ENCODE measurements at places on chromosomes 4 and X.

DNA sequence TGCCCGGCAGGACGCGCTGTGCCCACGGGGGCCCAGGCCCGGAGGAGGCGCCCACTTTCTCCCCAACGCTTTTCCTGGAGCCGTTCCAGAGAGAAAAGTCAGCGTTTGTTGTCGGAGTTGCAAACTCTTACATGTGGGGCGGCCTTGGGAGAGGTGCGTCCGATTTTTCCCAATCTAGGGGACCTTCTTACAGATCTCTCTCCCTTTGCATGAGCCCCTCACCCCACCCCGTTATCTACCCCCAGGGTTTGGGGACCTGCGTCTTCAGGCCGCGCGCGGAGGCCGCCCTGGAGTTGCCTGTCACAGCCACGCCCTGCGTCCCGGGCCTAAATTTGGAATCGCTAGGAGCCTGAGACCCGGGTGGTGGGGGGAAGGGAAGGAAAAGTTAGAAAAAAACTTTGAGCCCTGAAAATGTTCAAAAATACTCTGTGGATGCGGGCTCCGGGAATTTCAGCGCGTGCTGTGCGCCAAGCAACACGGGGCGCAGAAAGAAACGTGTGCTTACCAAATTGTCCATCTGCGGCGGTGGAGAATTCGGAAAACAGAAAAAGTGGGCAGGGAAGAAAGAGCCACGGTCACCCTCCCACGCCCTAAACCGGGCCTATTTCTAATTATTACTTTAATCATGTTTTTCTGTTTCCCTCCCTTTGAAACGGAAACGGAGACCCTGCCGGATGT lies 587 bp downstream of the CD99 start:
- DNase-seq: peak; percentile 81

DNA sequence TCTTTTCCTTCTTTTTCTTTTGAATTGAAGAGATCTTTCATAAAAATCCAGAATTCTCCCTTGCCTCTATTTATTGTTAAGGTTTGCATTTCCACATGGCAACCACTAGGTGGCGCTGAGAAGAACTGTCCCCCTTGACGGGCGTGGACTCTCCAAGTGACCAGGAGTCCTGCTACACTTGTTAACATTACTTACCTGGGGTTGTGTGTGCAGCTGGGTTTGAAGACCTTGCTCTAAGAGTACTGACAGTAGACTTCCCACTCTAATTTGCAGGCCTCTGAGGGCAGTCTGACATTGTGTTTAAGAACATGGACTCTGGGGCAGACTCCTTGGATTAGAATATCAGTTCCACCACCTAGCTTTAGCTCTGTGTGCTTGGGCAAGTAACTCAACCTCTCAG lies 52.8 kb downstream of the GPRIN3 start:
- DNase-seq: peak; percentile 57

DNA sequence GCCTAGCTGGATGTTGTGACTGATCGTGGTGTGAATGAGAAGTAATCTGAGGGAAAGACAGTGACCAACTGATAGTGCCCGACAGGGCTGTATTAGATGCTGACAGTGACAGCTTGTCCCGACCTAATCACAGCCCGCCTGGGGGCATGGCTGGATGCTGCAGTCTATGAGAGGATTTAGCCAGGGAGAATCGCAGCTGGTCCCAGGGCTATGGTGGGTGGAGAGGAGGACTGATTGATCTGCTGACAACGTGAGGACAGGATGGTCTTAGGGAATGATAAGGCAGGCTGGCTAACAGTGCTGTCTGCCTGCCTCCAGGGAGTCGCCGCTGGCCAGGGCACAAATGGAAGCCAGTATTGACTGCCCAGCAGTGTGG lies 621 bp upstream of the SUV39H1 start:
- DNase-seq: no peak

DNA sequence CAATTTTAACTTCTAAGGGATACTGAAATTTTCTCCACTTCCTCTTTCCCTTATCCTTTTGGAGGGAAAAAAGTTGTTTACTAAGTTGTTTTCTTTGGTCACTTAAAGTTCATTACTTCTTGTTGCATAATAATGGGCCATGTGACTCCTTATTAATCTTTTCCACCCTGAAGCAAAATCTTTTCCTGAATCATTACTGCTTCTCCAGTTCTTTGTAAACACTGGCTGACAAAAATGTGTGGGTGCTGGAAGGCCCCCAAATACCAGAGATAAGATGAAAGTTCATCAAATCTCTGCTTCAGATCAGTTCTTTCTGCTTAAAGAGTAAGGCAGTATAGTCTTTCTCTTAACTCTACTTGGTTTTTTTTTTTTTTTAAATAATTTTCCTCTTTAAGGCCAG lies 108.9 kb upstream of the NHS start:
- DNase-seq: peak; percentile 18

DNA sequence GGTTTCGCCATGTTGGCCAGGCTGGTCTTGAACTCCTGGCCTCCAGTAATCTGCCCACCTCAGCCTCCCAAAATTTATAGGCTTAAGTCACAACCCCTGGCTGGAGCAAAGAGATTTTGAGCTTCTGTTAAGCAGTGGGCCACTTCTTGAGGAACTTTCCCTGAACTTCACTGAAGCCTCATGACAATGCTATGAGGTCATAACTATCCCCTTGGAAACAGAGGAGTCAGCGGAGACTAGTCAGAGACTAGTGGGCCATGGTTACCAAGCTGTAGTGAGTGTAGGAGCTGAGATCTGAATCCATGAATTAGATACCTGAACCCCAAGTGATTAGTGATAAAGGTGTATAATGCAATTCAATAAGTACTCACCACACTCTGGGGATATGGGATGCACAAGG lies 145.1 kb upstream of the MSX1 start:
- DNase-seq: peak; percentile 70

DNA sequence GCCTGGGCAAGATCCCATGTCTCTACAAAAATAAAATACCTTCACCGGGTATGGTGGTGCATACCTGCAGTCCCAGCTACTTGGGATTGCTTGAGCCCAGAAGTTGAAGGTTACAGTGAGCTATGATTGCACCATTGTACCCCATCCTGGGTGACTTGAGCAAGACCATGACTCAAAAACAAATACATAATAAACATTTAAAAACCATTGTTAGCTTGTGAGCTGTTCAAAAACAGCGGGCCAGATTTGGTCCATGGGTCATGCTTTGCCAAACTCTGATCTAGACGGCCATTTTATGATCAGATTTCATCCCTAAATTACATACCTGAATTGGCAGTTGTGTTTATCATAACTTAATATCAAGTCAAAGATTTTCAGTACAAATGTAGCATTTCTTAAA lies 76.0 kb upstream of the GPM6B start:
- no peak for DNase-seq

DNA sequence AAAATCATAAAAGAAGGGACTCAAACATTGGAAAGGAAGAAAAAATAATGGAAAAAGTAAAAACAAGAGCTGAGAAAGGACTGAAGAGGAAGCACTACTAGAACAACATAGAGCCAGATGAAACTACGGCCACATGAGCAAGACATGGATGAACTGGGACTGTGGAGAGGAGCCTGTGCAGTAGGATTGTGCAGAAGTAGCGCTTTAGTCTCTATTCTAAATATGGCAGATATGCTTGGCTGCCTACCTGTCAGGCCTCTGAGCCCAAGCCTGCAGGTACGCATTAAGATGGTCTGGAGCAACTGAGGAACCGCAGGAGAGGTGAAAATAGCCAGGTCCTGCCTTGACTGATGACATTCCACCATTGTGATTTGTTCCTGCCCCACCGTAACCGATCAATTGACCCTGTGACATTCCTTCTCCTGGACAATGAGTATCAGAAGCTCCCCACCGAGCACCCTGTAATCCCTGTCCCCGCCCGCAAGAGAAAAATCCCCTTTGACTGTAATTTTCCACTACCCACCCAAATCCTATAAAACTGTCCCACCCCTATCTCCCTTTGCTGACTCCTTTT lies 154.3 kb downstream of the CAMK2D start:
- DNase-seq: no peak

DNA sequence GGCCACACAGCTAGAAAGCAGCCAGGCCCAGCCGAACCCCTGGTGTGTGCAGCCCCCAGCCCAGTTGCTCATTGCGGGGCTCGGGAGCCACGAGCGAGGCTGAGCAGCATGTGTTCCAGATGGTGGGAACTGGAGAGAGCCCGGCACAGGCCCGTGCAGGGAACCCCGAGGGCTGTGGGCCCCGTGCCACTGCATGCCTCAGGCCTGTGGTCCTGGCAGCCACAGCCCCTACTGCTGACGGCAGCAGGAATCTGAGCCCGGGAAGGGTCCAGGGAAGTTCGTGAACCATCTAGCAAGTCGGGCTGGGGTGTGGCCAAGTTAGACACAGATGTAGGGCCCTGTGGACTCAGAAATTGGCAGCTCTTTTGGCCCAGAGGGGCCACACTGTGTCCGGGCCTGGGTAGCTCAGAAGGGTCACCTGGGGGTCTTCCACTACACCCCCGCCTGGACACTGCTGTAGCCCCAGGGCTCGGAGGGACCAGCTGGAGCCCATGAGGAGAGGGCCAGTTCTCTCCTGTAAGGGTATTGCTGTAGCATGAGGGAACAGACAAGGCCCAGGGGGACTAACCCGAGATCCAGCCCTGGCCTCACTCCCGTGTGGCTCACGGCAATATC lies 12.1 kb downstream of the HTRA3 start:
- DNase-seq: peak; percentile 54

DNA sequence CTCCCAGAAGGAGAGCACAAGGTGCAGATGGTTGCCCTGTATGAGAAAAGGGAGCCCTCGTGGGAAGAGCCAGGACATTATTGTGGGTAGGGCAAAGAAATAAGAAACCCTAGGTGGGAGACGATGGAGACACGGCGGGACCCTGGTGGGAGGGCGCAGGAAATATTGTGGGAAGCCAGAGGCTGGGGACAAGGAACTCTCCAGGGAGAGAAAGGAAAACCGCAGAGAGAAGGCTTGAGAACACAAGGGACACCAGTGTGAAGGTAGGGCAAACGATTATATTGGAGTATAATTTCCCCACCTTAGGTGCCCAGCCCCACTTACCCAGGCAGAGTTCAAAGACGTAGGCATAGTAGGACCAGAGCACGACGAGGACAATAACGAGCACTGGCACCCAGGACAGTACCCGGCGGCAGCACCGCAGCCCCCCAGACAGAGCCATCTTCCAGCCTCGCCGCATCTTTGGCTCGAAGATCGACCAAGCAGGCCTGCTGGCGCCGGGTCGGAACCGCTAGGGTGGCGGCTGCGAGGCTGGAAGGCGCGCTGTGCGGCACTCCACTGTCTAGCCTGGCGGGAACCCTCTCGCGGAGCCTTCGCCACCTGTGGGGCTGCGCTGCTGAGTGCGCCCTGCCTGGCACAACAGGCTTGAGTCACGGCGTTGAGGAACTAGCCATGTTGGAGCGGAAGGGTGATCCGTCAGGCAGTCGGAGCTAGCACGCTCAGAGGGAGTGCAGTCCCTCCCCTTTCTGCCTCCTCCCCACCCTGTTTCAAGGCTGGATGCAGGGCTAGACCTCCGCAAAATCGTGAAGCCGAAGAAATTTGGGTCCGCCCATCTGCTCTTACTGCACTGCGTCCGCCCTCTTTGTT lies at the start of gene ZDHHC15:
Gene ZDHHC15 (minus strand): TSS at position 473 of the 867 bp plus-strand sequence. CDS start 13 bp downstream, at position 460.
- peak; percentile 36 for DNase-seq

- DNase-seq: no peak
Observed at GRCh38 chr4:26227601-26228229, 93.1 kb upstream of the RBPJ start.

GRCh38 chrX:41824551-41824950 lies 98.8 kb downstream of the CASK start:
- DNase-seq: peak; percentile 65

DNA sequence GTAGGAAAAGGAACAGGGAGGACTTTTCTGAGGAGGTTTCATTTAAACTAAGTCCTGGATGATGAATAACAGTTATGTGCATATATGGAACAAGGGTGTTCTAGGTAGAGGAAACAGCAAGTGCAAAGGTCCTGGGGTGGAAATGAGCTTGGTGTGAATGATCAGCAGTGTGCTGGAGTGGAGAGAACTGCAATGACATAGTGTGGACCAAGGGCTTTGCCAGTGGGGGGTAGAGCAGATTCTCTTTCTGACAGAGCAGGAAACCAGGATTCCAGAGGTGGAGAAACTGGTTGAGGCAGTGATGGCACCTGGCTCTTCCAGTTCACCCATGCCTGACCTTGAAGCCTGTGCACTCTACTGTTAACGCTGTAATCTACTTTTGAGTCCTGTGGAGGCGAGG lies 1.7 kb downstream of the PPP1R3F start:
- no peak for DNase-seq

GRCh38 chrX:120274958-120275357 lies 24.3 kb downstream of the ZBTB33 start:
- DNase-seq: no peak

GRCh38 chr4:66252291-66252690 lies 582.0 kb upstream of the EPHA5 start:
- DNase-seq: no peak

- no peak for DNase-seq
Observed at GRCh38 chr4:74651198-74651597, 143.1 kb downstream of the BTC start.

DNA sequence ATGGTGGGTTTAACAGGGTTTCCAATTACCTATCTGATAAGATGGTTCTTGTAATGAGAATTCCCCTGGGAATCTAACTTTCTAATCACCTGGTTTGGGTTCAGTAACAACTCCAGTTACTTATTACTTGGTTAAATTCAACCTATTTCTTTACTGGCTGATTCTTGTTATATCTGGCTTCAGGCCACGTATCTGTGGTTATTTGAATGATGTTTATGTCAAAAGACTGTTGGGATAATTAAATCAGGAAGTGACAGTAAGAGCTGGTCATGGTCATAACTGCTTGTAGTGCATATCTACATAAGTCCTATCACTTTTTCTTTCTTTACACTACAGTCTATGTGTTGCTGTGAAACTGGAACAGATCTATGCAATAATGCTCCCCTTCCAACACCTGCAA lies 108.1 kb downstream of the MID1 start:
- no peak for DNase-seq

DNA sequence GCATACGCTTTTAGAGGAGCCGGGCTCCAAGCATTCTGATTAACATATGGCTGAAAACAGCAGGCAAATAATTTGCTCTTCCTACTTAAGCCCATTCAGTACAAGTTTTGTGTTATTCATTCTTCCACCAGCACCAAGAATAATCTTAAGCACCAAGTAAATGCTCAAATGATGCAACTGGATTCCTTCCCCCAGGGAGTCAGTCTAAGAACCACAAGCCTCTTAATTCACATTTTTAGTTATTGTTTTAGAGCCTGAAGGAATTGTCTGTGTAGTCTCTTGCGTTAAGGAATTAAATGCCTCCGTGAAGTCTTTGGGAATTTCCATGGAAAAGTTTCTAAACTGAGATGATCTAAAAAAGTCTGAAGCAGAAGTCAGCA lies 61.5 kb upstream of the MAGEB2 start:
- peak; percentile 1 for DNase-seq

GRCh38 chr4:98586291-98586961 lies 72.0 kb downstream of the TSPAN5 start:
- no peak for DNase-seq
